AML-193 (cell line): ENCODE measurements at places on chromosomes 2 and 18.

- DNase-seq: no peak
These were observed 22.0 kb upstream of the HNMT start for GRCh38 chr2:137942037-137942832.

DNA sequence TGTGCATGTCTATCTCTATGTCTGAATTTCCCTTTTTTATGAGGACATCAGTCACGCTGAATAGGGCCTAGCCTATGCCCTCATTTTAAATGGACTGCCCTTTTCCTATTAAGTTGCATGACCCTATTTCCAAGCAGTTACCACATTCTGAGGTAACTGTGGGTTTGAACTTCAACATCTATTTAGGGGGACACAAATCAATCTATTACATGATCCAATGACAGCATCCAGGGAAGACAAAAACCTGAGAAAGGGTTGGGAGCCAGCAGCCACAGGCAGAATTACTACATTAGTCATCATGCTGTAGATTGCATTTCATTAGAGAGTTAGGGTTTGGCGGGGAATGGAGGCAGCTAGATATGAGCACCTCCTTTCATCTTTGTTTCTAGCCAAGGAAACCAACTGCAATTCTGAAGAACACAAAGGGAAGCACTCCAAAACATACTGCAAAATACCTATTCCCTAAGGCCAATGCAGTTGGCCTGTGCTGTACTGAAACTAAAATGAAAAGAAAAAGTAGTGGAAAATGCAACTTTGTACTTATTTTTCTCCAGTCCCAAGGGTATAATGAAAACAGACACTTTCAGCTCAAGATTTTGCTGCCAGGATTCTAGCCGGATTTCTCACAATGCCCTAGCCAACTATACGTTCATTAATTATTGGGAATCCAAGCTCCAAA is 40.4 kb upstream of the C1D start:
- no peak for DNase-seq

DNA sequence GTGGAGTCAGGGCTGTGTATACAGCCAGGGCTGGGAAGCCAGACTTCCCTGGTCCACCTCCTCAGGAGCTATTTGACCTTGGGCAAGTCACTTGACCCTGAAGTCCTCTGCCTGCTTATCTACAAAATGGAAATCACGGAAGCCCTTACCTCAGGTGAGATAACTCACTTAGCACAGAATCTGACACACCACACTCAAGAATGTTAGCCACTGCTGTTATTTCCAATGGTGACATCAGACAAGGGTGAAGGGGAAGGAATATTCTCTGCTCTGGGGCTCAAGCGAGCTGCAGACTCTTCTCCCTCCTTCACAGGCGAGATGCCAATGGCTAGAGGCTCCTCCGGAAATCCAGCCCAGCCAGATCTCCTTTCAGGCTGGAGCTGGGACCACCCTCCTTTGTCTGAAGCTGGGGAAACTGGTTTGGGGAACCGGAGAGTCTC is 189.6 kb downstream of the HAUS1 start:
- no peak for DNase-seq

GRCh38 chr2:144429396-144430112 is 90.4 kb downstream of the ZEB2 start:
- DNase-seq: no peak

GRCh38 chr2:172246649-172247048 is 143.9 kb upstream of the DLX2 start:
- no peak for DNase-seq

DNA sequence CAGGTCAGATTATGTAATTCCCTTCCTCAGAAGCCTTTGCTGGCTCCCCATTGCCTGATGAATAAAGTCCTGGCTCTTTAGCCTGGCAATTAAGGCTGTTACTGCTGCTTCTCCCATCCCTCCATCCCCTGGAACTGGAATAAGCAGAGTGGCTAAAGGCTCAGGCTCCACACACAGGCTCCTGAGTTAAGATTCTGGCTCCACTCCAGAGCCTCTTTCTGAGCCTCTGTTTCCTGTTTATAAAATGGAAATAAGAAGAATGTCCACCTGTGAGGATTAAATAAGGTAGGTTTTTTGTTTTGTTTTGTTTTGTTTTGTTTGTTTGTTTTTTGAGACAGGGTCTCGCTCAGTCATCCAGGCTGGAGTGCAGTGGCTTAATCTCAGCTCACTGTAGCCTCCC is 50.0 kb downstream of the ZFP36L2 start:
- no peak for DNase-seq

DNA sequence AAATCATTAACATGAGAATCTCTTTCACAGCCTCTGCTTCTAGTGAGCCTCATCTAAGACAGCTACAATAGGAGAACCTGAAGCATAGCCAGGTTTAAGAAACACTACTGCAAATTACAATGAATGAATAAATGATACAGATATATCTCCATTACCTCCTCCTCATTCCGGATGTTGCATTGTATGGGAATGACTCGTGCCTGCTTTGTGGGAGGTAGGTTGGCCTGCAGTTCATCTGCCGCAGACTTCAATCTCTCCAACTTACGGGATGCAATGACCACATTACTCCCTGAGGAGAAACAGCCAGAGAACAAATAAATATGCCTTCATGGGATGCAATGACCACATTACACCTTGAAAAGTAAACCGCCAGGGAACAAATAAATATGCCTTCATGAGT is 15.4 kb downstream of the PECR start:
- DNase-seq: no peak

- DNase-seq: no peak
These were observed 9.6 kb downstream of the DCDC2C start for GRCh38 chr2:3712831-3713503.

DNA sequence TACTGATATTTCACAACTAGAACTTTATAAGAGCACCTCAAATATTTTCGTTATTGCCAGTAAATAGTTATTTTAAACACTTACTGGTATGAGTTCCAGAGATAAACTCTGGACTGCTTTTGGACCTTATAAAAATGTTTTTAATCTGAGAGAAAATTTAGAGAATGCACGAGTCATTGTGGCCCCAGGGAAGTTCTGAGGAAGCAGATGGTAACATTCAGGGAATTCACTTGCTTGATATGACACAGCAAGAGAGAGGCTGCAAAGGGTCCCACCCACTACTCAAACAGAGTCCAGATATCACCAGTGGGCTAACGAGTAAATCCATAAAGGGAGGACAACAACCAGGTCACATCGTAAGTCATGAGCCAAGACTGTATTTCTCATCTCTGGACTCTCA is 526.8 kb downstream of the TDRD15 start:
- DNase-seq: no peak

DNA sequence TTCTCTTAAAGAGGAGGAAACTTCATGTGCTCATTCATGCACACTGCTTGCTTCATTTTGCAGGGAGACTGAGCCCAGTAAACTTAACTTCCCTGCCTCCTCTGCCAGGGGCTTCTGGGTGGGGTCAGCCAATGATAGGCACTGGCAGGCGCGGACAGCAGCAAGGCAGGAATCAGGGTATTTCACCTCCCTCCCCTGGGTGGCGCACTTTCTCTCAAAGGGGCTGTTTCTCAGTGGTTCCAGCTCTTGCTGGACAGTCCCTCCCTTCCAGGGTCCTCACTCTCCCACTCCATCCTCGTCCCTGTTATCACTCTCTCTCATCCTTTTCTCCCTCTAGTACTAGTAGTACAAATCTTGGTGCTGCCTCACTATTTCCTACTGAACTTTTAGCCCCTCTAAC is 320.5 kb upstream of the ZNF521 start:
- no peak for DNase-seq

- peak; percentile 38 for DNase-seq
These were observed 54.3 kb downstream of the RAB10 start for GRCh38 chr2:26088038-26088643.

DNA sequence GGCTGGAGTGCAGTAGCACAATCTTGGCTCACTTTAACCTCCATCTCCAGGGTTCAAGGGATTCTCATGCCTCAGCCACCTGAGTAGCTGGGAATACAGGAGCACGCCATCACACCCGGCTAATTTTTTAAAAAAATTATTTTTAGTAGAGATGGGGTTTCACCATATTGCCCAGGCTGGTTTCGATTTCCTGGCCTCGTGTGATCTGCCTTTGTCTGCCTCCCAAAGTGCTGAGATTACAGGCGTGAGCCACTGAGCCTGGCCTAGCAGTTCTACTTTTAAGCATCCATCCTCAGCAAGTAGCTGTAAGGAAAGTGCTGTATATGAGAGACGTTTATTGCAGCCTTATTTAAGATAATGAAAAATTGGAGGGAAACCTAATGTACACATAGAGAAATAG is 79.7 kb downstream of the ZDBF2 start:
- no peak for DNase-seq

DNA sequence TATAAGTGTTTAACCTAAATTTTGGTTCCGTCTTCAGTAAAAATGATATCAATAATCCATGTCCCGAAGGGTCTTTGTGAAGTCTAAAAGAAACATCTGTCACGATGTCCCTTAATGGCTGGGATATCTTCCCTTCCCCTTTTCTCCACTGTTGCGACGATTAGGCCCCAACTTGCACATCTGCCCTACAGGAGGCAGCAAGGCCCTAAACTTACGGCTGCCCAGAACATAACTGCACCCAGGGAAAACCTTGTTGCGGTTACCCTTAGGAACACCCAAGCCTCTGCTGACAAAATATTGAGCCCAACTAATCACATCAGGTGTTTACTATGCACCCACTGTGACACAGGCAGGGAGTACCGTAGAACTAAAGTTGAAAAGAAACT is 1.3 kb upstream of the SMAD2 start:
- DNase-seq: peak; percentile 78

DNA sequence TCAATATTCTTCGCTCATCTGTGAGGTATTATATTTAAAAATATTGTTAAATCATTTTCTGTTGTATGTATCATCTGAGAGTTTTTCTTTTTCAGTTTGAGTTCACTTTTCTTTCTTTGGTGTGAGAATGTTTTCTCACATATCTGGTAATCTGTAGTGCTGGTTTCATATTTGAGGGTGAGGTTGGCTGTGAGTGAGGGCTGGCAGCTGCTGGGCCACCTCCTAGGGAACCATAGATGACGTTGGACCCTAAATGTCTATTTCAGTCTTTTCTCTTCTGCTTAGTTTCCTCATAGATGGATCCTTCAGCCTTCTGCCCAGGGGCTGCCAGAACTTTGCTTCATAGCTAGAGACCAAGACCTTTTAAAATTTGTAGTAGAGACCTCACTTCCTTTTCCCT is 33.5 kb downstream of the MGAT5 start:
- no peak for DNase-seq

DNA sequence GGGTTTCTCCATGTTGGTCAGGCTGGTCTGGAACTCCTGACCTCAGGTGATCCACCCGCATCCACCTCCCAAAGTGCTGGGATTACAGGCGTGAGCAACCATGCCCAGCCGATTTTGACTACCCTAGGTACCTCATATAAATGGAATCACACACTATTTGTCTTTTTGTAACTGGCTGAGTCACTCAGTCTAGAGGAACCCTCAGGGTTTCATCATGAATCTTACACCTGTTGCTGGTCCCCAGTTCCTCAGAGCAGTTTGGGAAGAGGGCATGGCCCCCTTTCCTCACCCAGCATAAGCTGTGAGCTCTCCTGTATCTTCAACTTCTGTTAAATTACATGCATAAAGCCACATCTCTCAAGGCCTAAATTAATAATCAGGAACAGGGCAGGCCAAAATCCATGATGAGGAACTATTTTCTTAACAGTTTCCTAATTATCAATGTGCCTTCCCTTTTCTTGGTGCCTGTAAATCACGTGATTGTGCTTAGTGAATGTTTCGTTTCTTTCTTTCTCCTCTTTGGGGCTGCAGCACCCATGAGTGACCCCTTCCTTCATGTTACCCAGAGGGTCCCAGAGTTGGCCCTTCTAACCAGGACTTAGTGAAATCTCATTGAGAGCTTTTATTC is 20.9 kb downstream of the DYSF start:
- DNase-seq: peak; percentile 49

DNA sequence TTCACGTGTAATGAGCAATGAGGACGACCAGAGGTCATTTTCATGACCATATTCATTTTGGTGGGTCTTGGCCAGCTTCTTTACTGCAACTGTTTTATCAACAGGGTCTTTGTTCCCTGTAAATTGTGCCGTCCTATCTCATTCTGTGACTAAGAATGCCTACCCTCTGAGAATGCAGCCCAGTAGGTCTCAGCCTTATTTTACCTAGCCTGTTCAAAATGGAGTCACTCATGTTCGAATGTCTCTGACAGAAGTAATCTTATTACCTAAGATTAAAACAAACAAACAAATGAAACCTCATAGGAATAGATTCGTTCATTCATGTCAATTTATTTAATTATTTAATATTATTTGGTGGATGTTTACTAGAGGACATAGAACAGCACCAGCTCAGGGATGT is 714.8 kb downstream of the ADCYAP1 start:
- DNase-seq: no peak

GRCh38 chr2:186675380-186675779 is 18.5 kb upstream of the FAM171B start:
- no peak for DNase-seq

- DNase-seq: peak; percentile 83
These were observed 99.5 kb downstream of the RBMS1 start for GRCh38 chr2:160394153-160394552.

- DNase-seq: no peak
These were observed 33.7 kb upstream of the ACVR2A start for GRCh38 chr2:147810883-147811765.

GRCh38 chr2:179186126-179186525 is 78.5 kb downstream of the SESTD1 start:
- DNase-seq: no peak

GRCh38 chr2:111247491-111247890 is 126.8 kb downstream of the BCL2L11 start:
- DNase-seq: no peak

- no peak for DNase-seq
These were observed 36.9 kb downstream of the CRACDL start for GRCh38 chr2:98899041-98899702.

- DNase-seq: peak; percentile 34
These were observed 18.1 kb downstream of the EPAS1 start for GRCh38 chr2:46315103-46315890.

DNA sequence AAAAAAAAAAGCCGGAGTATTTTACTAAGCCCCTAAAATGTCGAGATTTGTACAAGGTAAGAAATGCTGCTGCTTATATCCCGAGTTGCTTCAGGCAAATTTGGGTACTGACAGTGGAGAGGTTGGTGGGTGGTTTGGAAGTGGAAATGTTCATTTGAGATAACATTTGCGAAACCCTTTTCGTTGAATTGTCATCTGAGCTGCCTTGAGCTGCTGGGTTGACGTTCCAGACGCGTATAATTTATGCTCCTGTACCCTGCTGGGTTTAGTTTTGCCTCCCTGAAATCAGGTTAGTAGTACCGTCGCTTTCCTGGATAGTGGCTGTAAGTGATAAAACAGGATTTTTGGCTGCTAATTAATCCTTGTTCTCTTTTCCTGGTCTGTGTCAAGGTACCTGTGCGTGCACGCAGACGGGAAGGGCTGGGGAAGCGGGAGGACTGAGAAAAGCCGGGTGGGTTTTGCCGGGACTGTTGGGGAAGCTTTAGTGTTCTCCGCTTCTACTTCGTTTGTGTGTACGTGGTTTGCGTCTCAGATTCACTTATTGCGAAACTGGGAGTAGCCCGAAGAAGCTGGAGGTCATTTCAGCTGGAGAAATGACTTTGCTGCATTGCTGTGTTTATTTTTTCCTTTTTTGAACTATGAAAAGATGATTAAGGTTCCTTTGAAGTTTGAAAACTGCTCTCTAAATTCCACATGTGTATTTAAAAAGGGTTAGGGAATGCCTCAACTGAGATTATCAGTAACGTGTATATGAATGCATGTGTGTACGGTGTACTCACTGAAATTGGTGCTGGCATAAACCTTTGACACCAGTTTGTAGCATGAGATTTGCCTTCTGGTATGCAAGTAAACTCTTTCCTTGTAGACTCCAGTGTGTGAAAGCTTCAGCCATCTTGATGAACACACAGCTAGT is 709 bp downstream of the UGP2 start:
- DNase-seq: peak; percentile 62
